Osteoblast (primary cell): ENCODE measurements at places on chromosomes 1 and 21. TPM values are rescaled to one million over a fixed set of nuclear protein-coding genes. Genes with fewer than 3 reads are reported as not detected.

RGSL1 gene
- total RNA-seq: not detected in 2 replicates

ANGPTL3 gene
- under 0.01 TPM in 1 of 2 replicates, not detected in the other for total RNA-seq

ARHGEF2 gene
- 166 and 183 TPM in 2 replicates for total RNA-seq

MYOM3 gene
- under 0.01 TPM in 1 of 2 replicates, not detected in the other for total RNA-seq

- peaks cover 12% of the 10 kb centered on the region for H3K4me1 ChIP-seq
- DNase-seq: no peak
- H3K4me3 ChIP-seq: no peak overlapping the region
- H3K27me3 ChIP-seq: no peaks in the 10 kb centered on the region
- H3K27ac ChIP-seq: no peak overlapping the region
Measured at GRCh38 chr1:230120289-230120920, 53.4 kb downstream of the GALNT2 start.

DNA sequence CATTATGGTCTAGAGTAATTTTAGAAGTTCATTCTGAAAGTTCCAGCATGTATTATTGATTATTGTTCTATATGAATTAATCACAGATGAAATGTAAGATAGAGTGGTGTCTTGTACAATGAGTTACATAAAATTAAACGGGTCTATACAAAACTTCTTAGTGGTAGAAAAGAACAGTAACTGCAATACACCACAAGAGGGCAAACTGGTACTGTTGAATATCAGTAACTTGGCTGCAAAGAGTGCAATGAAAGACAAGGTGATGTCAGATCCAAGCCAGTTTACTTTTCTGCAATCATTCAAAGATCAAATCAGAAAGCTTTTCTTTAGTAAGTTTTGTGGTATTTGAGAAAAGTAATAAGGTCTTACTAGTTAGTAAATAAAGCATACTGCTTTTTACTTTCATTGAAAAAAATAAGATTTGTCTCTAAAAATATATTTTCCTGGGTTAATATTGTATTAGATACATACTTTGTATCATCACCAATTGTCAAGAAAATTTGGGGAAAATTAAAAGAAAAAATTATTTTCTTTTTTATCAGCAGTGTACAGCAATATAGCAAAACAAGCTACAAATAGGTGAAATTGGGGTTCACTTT lies 66.4 kb upstream of the BTG3 start:
- no peaks in the 10 kb centered on the region for H3K36me3 ChIP-seq
- H3K27me3 ChIP-seq: no peaks in the 10 kb centered on the region

DNA sequence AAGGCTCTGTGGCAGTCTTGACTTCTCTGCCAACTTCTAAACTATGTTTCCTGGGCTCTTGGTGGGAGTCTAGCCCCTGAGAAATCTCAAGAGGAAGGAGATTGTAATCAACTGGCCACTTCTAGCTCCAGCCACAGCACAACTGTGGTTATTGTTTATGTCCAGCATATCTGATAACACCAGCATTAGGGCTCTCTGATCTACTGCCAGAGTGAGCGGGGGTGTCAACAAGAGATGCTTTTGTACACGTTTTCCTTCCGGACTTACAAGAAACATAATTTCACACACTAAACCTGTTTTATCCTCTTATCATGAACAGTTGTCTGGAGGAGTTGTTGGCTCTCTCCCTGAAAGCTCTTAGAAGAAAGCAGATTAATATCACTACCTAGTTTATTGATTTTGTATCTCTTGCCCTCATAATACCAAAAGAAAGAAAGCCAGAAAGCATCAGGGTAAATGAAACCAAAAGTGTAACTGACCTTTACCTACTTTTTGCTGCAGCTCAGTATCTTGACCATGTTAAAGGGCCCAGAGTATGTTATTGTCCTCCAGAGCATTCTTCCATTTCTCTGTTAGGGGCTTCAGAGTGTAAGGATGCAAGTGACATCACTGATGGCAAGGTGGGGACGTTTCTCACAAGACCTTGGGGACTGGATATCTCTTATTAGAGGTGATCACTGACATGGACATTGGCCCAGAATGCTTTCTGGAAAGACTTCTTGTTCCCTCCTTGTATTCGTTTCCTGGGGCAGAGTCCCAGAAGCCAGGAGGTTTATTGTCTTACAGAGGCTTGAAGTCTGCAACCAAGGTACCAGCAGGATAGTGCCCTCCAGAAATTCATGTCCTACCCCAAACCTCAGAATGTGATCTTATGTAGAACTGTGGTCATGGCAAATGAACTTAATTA lies 9.6 kb upstream of the SH2D1B start:
- no peak overlapping the region for H3K4me3 ChIP-seq
- no peaks in the 10 kb centered on the region for H3K27me3 ChIP-seq
- H3K36me3 ChIP-seq: no peaks in the 10 kb centered on the region
- no peaks in the 10 kb centered on the region for H3K4me1 ChIP-seq
